ENCODE measurements at places on chromosomes 3 and 15. TPM values are rescaled to one million over a fixed set of nuclear protein-coding genes. Genes with fewer than 3 reads are reported as not detected.
A peak's percentile ranks its signal among the peaks of the same experiment; 100 is the strongest.

Gene NDUFB4
- 80.4 TPM for total RNA-seq

Gene SEMA6D
- total RNA-seq: not detected

Gene AGBL1
- not detected for total RNA-seq

Gene MME
- total RNA-seq: 3.4 TPM

Gene GATA2
- total RNA-seq: not detected

Gene CFAP161
- 0.18 TPM for total RNA-seq

Gene IMPG2
- total RNA-seq: 0.29 TPM

Gene SERINC4
- 0.20 TPM for total RNA-seq

Gene SV2B
- total RNA-seq: not detected

Gene GOLGA6A
- total RNA-seq: not detected

Gene ZFYVE19
- total RNA-seq: 23.2 TPM

DNA sequence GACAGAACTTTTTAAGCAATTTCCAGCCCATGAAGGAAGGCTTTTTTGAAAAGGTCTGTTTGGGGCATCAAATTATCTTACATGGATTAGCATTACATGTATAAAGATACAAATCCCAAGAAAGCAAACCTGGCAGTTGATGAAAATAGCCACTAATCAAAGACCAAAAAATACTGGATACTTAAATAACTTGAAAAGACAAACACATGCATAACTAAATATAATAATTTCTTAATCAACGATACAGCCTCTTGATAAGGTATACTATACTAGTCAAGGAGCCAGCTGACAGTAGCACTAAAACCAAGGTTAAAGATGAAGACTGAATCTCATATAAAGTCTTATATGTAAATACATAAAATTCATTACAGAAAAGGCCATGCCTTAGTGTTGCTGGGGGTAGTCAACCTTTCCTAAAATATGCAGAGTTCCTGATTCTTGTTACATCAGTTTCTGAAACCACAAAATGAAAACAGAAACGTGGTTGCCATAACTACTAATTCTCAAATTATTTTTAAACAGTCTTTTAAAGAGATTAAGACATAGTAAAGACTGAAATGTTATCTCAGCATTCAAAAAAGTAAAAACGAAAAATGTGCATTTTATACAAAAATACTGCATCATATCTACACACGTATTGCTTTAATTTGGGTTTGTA, 2.0 kb downstream of the ANKRD28 start:
- no peak for DNase-seq

GRCh38 chr3:52372822-52373504, 56.8 kb downstream of the DNAH1 start:
- DNase-seq: peak; percentile 69

DNA sequence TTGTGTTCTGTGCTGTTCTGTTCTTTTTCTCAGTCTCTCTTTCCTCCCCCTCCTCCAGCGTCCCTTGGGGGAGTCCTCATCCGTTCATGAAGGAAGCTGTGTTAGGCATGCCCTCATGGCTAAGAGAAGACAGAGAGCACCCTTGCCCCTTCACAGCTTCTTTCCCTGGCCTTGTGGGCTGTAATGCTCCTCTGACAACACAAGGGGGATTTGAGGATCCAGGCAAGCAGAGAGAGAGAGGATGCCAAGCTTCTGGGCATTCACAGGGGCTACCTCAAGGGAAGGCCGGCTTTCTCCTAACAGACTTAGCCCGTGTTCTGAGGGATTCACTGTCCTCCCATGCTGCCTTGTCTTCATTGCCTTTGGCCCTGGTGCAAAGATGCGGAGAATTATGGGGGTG, 389.5 kb downstream of the LRTM1 start:
- no peak for DNase-seq

- no peak for DNase-seq
Measured at GRCh38 chr3:183548262-183548769, 7.2 kb downstream of the KLHL6 start.

GRCh38 chr3:73389117-73389813, 235.5 kb downstream of the PDZRN3 start:
- DNase-seq: no peak

DNA sequence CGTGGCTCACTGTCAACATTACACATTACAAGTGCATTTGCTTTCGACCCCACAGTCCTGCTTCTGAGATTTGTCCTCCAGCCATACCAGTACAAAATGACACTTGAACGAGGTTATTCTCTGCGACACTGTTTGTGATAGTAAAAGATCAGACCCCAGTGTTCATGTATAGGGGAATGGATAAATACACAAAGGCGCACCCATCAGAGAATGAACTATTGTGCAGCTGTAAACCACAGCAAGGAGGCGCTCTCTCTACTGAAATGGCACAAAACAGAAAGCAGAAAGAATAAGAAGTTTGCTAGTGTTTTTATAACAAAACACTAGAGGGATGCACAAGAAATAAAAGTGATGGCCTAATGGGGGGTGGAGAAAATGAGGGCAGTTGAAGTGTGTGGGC, 4.9 kb upstream of the CHSY1 start:
- DNase-seq: no peak

DNA sequence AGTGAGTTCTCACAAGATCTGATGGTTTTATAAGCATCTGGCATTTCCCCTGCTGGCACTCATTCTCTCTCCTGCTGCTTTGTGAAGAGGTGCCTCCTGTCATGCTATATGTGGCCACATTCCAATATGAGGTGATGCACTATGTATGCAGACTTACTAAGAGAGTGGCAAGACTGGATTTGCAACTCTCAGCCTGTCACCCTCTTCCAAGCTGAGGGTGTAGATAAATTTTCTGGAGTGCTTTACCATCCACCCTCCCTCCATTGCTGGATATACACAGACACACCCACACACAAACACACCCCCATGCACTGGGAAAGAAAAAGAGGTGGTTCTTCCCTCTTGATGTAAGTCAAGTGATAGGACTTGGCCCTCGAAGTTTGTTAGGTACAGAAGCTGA, 30.2 kb upstream of the CHMP2B start:
- DNase-seq: no peak

- DNase-seq: no peak
Measured at GRCh38 chr3:106231086-106231485, 362.3 kb upstream of the CBLB start.

- DNase-seq: no peak
Measured at GRCh38 chr15:93206893-93207292, 117.9 kb upstream of the RGMA start.

GRCh38 chr3:164460851-164461250, 617.4 kb downstream of the SI start:
- DNase-seq: no peak

- DNase-seq: no peak
Measured at GRCh38 chr3:158802409-158803268, 785 bp downstream of the MFSD1 start.

DNA sequence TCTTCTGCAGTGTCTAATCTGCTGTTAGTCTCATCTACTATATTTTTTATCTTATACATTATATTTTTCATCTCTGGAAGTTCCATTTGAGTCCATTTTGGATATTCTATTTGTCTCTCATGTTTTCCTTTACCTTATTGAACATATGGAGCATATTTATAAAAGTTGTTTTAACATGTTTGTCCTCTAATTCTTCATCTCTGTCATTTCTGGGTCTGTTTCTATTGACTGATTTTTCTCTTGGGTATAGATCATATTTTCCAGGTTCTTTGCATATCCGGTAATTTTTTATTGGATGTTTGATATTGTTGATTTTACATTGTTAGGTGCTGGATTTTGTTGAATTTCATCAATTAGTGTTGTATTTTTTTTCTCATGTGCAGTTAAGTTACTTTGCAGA, 37.5 kb upstream of the KLHL24 start:
- DNase-seq: no peak

DNA sequence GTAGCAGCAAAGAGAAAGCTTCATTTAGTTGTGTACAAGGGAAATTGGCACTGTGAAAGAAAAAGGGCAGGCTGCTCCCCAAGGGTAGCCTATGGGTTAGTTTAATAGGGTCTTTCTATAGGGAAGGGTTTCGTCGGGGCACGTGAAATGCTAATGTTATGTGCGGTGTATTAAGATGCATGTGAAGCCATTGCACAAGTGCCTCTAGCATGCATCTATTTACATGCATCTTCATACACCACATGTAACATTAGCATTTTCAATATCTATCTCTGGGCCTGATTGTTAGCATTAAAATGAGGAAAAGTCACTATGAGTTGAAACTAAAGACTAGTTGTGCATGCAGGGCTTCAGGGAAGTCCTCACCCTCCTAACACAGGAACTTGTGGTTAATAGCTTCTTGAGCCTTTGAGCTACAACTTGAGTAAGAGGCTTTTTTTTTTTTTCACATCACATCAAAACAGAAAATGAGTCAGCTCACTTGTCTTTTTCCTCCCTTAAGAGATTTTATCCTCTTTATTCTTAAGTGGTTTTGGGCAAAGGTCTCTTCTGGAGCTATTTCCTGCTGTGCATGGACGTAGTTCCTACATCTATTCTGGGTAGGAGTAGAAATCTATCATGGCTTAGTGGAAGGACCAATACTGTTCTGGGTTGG, 613.4 kb downstream of the ZPLD1 start:
- DNase-seq: no peak

- DNase-seq: no peak
Measured at GRCh38 chr3:145536461-145536860, 624.5 kb downstream of the PLOD2 start.

DNA sequence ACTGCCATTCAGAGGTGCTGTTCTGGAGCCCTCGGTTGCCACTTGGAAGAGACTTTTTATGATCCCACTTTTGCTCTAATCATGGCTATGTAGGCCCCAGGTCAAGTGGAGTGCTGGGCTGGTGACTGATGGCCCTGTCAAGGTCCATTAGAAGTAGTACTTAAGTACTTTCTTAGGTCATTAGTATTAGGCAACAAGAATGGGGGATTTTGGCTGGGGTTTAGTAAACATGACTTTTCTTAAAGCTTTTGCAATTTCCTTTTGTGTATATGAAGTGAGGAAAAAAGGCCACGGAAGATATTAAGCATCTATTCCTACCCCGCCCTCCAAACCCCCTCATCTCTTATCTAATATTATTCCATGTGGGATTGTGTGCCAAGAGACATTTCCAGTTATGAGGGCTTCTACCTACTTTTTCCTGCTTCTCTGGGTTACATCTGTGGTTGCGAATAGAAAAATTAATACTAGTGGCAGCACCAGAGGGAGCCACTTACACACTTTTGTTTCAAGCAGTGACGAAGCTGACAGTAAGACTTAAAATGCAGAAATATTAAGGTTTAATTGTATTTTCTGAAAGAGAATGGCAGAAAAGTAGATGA, 13.9 kb downstream of the NLGN1 start:
- DNase-seq: no peak

- DNase-seq: no peak
Measured at GRCh38 chr3:25603703-25604102, 61.0 kb downstream of the TOP2B start.

- no peak for DNase-seq
Measured at GRCh38 chr3:16583551-16583950, 21.7 kb downstream of the DAZL start.
